ENCODE measurements at places on chromosomes 7 and 10. TPM values are rescaled to one million over a fixed set of nuclear protein-coding genes. Genes with fewer than 3 reads are reported as not detected.

Gene CPA1
- not detected for total RNA-seq

Gene PLEKHS1
- total RNA-seq, result not detected

Gene TUBB8
- total RNA-seq, result 0.07 TPM

Gene FGL2
- total RNA-seq, result not detected

Gene EVX1
- not detected for total RNA-seq

Gene GIMAP8
- 0.07 TPM for total RNA-seq

Gene EEPD1
- total RNA-seq, result 2.2 TPM

Gene GPR15LG
- total RNA-seq, result not detected

Gene HHEX
- total RNA-seq, result not detected

Gene LRRC4
- total RNA-seq, result 0.35 TPM

Gene CRYGN
- total RNA-seq, result not detected

Gene CASD1
- total RNA-seq, result 6.0 TPM

Gene HOXA7
- total RNA-seq, result 13.3 TPM

Gene LRIT1
- not detected for total RNA-seq

Gene OPN4
- not detected for total RNA-seq

Gene CDNF
- 0.34 TPM for total RNA-seq

Gene NAT16
- not detected for total RNA-seq

Gene MNX1
- total RNA-seq, result not detected

Gene PLAC9
- total RNA-seq, result not detected

Gene PDE6C
- not detected for total RNA-seq

Gene OR9A2
- not detected for total RNA-seq

Gene CDK6
- 80.6 TPM for total RNA-seq

Gene NRG3
- total RNA-seq, result not detected

Gene ADRA2A
- total RNA-seq, result not detected

Gene TWIST1
- 0.31 TPM for total RNA-seq

Data from foreskin keratinocyte (primary cell).